ENCODE measurements at places on chromosomes 6 and 20.

DNA sequence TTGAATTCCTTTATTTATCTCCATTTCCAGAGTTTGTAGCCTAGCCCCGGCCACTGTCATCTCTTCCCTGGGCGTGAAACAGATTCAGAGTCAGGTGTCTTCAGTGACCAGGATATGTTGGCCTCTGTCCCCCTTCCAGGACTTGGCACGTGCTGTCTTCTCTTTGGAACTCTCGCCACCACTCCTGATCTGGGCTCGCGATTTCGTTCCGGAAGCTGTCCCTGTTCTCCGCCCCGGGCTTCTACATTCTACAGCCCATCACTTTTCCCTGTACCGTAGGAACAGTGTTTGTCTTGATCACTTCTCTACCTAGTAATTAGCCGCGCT is 739 bp downstream of the GSS start:
- DNase-seq, result peak; percentile 46

GRCh38 chr6:17684134-17684533 is 22.6 kb downstream of the NUP153 start:
- no peak for DNase-seq

GRCh38 chr20:25136643-25137559 is 55.0 kb upstream of the VSX1 start:
- DNase-seq, result no peak

DNA sequence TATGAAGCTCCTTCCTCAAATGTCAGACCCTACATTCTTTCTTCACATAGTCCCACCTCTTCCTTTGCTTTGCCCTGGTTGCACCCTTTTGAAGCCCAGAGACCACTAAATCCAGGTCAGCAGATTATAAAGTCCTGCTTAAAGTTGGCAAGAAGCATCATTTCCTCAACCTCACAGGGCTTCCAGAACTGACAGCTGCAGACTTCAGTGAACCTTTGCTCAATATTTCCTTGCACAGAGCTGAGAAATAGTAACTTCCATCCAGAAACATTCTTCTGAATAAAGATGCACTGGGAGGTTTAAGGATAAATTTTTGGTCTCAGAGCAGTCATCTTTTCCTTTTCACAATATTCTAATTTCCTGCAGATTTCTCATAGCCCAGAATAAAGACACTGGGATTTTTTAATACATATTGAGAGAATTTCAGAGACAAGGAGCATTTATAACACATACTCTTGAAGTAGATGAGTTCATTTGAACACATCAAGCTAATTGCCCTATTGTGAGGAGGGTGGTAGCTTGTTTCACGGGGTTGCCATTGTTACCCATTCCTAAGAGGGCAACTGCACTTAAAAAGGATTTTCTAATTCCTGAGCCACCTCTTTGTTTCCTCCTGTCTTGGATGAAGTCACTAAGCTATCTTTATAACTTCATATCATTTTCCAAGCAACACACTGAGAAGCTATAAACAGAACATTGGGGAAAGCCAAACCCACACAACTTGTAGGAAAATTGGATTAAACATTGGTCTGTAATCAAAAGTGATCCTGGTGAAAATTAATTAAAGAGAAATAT is 150.2 kb upstream of the PLN start:
- DNase-seq, result no peak

- no peak for DNase-seq
Observed at GRCh38 chr6:143295932-143296331, 154.6 kb downstream of the ADAT2 start.

GRCh38 chr20:6651016-6651415 is 116.5 kb upstream of the BMP2 start:
- DNase-seq, result no peak

DNA sequence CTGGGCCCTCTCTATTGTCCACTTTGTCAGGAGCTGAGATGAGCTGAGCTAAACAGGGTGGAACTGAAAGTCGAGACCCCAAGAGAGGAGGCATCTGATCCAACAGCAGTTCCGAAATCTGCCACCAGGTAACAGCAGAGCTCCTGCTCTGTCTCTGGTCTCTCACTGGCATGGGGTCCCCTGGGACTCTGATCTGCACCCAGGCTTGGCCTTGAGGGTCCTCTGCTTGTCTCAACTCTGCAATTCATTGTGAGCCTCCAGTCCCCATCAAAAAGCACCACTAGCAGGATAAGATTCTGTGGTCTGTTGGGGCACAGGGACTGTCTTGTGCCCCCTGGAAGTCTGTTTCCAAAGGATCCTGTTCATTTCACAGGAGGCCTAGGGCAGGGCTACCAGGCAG is 62.5 kb upstream of the TOP1 start:
- DNase-seq, result no peak

DNA sequence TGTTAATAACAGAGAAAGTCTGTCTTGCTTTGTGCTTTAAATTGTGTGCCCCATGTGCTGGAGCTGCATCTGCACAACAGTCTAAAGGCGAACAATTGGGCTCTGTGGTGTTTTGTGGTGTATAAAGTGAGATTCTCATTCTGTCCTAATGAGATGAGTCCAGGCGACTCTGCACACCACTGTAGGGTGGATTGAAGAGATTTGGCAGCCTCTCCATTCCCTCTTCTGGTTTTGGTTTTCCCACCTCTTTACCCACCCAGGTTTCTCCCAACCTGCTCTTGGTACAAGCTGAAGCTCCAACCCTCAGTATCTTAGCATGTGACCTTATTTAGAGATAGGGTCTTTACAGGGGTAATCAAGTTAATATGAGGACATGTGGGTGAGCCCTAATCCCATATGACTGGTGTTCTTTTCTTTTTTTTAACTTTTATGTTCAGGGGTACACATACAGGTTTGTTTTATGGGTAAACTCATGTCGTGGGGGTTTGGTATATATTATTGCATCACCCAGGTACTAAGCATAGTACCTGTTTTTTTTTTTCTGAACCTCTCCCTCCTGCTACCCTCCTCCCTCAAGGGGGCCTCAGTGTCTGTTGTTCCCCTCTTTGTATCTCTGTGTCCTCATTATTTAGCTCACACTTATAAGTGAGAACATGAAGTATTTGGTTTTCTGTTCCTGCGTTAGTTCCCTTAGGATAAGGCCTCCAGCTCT is 217.6 kb upstream of the DTNBP1 start:
- no peak for DNase-seq

- DNase-seq, result no peak
Observed at GRCh38 chr20:48404598-48404997, 423.2 kb downstream of the PREX1 start.

DNA sequence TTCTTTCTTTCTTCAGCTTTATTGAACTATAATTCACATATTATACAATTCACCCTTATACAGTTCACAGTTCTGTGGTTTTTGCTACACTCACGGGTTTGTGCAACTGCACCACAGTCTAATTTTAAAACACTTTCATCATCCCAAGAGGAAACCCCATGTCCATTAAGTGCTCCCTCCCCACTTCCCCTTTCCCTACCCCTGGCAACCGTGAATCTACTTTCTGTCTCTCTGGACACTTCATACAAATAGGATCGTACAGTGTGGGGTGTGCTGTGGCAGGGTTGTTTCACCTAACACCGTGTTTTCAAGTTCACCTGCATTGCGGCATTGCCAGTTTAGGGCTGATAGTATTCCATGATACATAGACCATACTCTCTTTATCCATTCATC is 118.8 kb downstream of the PHACTR3 start:
- no peak for DNase-seq

DNA sequence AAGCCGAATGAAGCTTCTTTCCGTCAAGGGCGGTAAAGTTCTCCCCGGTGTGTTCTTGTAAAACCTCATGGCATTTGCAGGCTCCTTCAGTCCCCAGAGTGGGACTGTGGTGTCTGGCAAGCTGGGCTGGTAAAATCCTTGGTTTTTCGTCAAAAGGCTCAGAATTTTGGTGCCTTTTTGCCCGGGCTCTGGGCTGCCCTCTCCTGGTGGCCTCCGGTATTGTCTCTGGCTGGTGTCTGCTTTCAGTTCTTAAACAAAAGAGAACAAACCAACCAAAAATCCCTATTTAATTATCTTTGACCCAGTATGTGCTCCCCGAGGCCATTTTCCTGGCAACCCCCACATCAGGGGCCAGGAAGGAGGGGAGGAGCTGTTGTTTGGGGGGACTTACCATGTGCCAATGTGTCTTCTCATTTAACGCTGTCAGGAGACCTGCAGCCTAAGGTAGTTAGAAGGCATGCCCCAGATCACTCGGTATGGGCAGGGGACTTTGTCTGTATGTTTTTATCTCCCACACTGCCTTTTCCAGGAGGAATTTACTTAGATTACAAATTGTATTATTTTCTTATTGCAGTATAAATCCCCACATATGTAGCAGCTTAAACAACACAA is 11.1 kb downstream of the CDH4 start:
- DNase-seq, result no peak

DNA sequence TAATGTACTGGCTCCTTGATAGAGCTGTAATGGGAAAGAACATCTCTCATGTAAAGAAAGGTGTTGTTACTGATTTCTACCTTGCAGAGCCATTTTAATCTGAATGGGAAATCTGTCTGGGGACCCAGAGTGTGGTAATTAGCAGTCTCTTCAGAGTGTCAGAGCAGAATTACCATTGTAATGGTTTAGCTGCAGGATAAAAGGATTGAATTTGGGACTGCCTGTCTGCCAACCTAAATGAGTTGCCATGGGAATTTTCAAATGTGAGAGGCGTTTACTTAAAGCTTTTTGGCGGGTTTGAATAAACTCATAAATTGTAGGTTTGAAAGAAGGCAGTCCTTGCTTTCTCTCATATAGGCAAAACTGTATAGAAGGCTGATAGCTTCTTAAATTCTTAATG is 128.8 kb downstream of the QKI start:
- DNase-seq, result peak; percentile 66

GRCh38 chr20:63045401-63045800 is 38.6 kb upstream of the BHLHE23 start:
- no peak for DNase-seq

DNA sequence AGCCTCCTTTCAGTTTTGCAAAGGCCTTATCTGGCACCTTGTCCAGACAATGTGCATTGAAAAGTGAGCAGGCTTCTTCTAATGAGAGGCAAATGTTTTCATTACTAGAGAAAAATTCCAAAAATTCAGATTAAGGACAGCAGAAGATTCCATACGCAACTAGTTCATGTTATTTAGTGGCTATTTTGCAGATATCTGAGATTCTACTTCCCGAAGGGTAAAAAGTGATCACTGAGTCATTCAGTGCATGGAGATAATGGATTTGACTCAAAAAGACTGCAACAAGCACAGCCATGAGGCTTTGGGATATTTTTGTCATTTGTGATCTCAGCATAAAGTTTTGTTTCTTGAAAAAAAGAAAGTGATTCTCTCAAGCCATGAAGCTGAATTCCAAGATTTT is 29.9 kb downstream of the METTL24 start:
- no peak for DNase-seq

GRCh38 chr6:104702126-104702841 is 157.4 kb downstream of the HACE1 start:
- DNase-seq, result no peak

DNA sequence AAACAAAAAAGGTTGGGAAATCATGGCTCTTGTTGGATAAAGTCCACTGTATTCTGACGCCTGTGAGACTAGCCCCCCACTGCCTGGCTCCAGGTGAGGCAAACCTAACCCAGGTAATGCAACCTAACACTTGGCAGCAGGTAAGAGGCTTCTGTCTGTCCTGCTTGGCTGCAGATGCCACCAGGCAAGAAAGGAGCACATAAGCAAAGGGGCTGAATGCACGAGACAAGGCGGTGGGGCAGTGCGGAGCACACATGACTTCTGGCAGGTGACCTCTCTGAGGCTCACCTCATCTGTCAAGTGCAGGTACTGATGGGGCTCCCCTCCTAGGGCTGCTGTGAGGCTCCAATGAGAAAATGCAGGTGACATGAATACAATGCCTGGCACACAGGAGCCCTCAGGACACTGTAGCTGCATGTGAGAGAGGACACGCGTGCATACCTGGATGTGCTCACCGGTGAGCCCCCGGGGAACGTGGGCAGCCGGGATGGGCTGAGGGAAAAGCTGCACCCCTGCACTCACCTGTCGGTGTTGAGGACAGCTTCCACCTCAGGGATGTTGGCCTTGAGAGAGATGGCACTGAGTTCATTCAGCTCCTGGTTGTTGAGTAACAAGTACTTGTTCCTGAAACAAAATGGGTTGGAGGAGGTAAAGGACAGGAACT is 54.1 kb downstream of the MYH7B start:
- no peak for DNase-seq

GRCh38 chr6:21000331-21000801 is 466.1 kb downstream of the CDKAL1 start:
- no peak for DNase-seq

DNA sequence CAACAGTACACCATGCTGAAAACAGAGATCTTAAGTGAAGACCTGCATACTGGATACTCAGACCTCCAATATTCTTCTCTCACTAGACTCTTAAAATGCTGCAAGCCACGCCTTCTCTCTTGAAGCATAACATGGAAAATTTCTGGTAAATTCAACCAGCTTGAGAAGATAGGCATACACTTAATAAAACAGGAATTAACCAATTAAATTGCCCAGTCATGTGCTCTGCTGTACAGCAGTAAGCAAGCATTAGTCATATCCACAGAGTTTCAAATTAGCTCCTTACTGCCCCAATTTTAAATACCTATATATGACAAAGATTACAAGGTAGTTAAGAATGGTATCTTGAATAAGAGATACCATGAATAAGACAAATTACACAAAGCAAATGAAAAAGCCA is 53.8 kb downstream of the C6orf58 start:
- no peak for DNase-seq

GRCh38 chr6:142735204-142735603 is 209.8 kb downstream of the HIVEP2 start:
- DNase-seq, result no peak

- peak; percentile 45 for DNase-seq
Observed at GRCh38 chr20:33415948-33416347, 14.6 kb upstream of the CDK5RAP1 start.

GRCh38 chr6:130598021-130598989 is 228.9 kb upstream of the SMLR1 start:
- DNase-seq, result no peak

DNA sequence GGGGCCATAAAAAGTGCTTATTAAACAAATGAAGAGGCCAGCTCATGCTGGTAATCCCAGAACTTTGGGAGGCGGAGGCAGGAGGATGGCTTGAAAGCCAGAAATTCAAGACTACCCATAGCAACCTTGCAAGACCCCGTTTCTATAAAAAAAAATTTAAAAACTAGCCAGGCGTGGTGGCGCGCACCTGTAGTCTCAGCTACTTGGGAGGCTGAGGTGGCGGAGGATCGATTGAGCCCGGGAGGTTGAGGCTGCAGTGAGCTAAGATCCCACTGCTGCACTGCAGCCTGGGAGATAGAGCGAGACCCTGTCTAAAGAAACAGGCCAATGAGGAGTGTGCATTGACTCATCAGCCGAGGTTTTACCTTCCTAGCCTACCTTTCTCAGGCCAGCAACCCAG is 15.2 kb downstream of the NPEPL1 start:
- DNase-seq, result no peak

DNA sequence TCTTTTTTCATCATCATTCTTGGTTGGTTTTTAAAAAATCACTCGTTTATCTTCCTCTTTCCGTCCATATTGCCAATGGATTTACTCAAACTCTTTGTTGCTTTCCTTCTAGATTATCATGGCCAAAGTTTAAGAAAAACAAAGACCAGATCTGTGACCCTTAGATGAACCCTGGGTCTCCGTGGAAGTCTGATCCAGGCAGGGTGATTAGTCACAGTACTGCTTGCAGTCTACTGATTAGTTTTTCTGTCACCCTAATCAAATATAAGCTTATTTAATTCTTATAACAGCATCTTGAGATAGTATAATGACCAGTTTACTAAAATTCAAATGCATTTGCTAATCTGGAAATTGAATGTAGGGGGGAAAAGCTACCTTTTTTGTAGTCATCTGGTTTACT is 6.0 kb upstream of the SMIM28 start:
- no peak for DNase-seq

- DNase-seq, result no peak
Observed at GRCh38 chr6:9862603-9863167, 552.2 kb downstream of the TFAP2A start.
